Stimulated activated CD8-positive, alpha-beta memory T cell treated with anti-CD3 and anti-CD28 coated beads, Interleukin-2, amount 100 ng/mL, for 48 hours (primary cell): ENCODE measurements at places on chromosomes 2 and 18.

- no peak for DNase-seq
These were observed 511.8 kb upstream of the RAB12 start for GRCh38 chr18:8097399-8097798.

GRCh38 chr2:215933151-215933550 lies 80.2 kb downstream of the MREG start:
- no peak for DNase-seq

DNA sequence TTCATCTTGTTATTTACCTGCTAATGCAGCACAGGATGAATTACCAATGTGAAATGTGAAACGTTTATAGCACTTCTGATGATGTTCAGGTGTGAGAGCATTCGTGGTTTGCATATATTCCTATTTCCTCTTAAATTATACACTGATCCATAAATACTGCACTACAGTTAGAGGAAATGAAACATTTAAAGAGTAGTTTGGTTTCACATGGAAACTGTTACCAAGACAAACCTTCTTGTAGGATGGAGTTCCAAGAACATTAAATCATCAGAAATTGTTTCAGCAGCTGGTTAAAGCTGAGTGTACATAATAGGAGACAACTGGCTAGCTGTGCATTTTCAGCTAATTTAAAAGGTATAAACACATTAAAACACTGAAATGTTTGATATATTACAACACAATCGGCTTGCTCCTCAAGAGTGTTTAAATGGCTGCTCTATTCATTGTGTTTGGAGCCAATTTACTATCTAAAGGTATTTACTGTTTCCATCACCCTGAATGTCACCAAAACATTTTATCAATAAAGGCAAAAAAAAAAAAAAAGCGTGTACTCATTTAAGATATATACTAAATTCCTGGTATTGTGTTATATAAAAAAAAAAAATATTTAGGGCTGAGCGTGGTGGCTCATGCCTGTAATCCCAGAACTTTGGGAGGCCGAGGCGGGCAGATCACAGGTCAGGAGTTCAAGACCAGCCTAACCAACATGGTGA lies 100.6 kb downstream of the DYM start:
- DNase-seq, result no peak

GRCh38 chr2:119649364-119649917 lies 29.6 kb upstream of the TMEM177 start:
- no peak for DNase-seq

DNA sequence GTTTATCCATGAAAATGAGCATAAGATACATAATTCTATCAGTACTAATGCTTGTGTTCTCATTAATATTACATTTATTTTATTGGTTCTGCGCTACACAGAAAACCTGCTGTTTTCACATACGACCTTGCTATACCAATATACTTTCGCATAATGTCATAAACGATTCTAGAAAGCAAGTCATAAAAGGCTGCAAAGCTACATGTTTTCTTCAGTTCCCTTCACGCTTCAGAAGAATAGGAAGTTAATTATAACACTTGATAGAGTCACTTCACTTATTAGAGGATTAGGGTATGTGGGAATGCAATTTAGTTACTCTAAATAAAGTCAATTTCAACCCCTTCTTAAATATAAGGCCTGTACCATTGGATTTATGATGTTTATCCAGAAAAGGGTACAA lies 29.0 kb downstream of the PSME4 start:
- DNase-seq, result no peak

- no peak for DNase-seq
These were observed 1399.6 kb upstream of the ZEB2 start for GRCh38 chr2:145919477-145919876.

DNA sequence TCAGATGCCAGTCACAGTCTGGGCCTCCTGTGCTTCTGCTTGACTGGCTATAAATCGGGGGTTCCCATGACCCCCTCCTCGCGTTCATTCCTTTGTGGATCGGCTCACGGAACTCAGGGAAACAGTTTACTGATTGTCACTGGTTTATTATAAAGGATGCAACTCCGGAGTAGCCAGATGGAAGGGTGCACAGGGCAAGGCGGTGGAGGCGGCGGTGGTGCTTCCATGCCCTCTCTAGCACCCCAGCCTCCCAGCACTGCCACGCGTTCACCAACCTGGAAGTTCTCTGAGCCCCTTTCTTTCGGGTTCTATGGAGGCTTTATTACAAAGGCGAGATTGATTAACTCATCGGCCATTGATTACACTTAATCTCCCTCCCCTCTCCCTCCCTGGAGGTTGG lies 15.6 kb downstream of the LPIN1 start:
- no peak for DNase-seq

GRCh38 chr18:46676182-46676835 lies 19.3 kb upstream of the LOXHD1 start:
- no peak for DNase-seq

GRCh38 chr2:8479298-8479697 lies 202.6 kb upstream of the ID2 start:
- no peak for DNase-seq

- no peak for DNase-seq
These were observed 42.4 kb upstream of the SLC1A4 start for GRCh38 chr2:64946769-64947247.

DNA sequence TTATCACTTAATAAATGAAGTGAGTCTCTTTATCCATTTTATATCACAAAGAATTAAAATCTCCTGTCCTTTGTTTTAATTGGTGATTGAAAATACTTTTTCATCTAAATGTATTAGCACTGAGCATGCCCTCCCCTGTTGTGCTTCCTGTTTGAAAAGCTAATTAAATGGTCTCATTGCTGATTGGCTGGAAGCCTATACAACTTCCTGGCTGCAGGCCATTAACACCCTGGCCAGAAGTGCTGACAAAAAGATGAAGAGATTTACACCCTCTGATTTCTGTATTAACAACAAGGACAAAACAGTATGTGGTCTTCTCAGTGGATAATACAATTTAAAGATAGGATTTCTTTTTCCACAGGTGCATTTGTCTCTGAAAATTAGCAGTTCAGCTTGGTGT lies 548.0 kb downstream of the DCC start:
- DNase-seq, result no peak

DNA sequence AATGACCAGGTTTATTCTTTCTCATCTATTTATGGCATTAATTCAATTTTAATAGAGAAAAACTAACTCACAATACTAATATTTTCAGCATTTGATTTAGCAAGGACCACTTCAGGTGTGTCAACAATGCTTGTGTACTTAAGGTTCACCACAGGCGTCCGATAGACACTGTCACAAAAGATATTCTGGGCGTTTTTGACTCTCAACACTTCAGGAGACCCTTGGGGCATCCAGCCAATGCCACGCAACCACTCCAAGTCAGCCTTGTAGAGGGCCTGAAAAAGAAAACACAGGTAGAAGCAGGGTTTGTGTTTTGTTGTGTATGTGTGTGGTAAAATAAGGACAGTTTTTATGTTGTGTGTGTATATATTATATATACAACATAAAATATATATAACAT lies 158.2 kb downstream of the NEB start:
- DNase-seq, result no peak

- DNase-seq, result no peak
These were observed 14.0 kb upstream of the ST6GAL2 start for GRCh38 chr2:106899786-106900530.

DNA sequence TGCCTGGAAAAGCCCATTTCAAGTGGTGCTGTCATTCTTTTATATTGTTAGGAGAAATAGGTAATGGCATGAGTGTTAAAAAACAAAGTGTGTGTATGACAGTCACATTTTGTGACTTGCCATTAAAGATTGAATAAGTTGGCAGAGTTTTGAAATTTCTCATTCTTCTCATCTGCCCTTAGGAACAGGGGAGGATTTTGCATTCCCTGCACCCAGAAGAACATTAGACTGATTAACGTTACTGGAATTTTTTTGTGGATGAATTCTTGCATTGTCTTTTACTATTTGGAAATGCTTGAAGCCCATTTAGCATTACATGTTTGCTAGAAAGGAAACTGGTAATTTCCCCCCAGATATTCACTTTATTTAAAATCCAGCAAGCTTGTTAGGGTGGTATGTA lies 162.2 kb downstream of the BABAM2 start:
- DNase-seq, result no peak

GRCh38 chr18:14075196-14075595 lies 57.0 kb downstream of the ZNF519 start:
- no peak for DNase-seq
